ENCODE measurements at places on chromosomes 1 and 21.

DNA sequence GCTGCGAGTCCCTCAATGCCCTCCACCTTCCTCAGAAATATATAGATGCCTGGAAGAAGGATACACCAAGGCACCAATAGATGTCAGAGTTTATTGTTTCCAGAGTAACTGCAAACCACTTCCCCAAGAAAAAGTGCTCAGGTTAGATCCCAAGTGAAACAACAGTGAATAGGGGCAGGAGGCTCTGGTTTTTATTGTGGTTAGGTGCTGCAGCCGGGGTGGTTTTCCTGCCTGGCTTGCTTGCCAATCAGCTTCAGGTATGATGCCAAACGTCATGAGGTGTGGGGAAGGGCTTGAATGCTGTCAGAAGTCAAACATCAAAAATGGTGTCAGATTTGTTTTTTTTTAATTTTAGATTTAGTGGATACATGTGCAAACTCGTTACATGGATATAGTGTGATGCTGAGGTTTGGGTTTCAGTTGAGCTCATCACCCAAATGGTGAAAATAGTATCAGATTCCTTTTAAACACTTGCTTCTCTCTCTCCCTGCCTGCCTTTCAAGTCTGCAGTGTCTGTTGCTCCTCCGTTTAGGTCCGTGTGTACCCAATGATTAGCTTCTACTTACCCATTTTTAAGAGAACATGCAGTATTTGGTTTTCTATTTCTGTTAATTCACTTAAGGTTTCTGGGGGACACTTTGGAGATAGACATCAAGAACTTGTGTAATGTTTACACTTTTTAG is 1317.0 kb downstream of the MRPL39 start:
- no peak for DNase-seq

DNA sequence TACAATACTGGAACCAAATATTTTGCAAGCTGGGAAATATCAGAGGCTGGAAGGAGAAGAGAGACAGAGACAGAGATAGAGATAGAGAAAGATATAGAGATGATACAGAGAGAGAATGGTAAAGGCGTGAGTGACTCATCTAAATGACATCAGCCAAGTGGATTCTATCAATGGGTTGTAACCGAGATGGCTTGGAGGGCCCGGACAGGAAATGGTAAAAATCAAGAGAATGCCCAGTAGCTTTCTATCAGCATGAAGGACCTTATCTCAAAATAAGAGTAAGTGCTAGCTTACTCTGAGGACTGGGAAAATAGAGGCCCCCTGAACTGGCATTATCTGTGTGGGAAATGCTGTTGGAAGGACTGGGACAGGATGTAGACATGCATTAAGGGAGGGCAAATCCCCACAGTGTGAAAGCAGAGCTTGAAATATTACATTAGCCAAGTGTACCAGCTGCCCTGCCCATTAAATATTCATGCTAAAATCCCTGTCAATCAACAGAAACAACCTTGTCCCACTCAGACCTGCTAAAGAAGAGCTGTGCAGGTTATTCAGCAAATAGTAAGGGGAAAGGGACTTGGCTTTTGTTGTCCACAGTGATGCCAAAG is 76.6 kb upstream of the ZNF644 start:
- no peak for DNase-seq

GRCh38 chr21:39525129-39525528 is 73.4 kb downstream of the SH3BGR start:
- no peak for DNase-seq

- no peak for DNase-seq
Measured at GRCh38 chr1:93964777-93965200, 55.6 kb upstream of the GCLM start.

DNA sequence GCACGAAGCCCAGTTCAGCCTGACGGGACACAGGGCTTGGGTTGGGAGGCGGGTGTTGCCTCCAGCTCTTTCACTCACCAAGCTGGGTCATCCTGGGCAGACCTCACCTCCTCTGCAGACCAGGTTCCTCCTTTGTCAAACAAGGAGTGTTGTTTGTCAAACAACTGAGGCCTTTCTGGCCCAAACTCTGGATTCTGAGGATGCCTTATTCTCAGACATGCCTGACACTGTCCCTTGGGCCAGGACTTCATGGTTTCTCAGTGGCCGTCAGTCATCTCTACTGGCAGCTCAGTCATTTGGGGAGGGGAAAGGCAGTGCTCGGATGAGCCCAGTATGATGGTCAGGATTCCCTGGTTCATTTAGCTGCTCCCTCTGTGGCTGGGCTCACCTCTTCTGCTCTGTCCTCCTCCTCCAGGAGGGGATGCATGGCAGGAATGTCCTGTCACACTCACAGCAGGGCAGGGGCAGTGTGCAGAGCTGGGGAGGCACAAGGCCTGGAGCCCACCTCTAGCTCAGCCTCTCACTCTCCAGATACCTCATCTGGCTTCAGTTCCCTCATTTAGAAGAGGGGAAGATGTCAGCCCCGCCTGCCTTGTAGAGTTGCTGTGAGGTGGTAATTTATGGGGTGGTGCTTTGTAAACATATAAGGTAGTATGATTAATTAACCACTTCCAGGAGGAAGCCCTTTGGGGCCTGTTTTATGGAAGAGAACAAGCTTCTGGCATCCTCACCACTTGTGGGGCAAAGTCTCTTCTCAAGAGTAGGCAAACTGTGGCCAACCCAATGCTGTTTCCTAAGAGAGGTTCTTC is 20.6 kb downstream of the SLC2A1 start:
- no peak for DNase-seq

- DNase-seq, result no peak
Measured at GRCh38 chr1:228240411-228241240, 32.8 kb downstream of the OBSCN start.

DNA sequence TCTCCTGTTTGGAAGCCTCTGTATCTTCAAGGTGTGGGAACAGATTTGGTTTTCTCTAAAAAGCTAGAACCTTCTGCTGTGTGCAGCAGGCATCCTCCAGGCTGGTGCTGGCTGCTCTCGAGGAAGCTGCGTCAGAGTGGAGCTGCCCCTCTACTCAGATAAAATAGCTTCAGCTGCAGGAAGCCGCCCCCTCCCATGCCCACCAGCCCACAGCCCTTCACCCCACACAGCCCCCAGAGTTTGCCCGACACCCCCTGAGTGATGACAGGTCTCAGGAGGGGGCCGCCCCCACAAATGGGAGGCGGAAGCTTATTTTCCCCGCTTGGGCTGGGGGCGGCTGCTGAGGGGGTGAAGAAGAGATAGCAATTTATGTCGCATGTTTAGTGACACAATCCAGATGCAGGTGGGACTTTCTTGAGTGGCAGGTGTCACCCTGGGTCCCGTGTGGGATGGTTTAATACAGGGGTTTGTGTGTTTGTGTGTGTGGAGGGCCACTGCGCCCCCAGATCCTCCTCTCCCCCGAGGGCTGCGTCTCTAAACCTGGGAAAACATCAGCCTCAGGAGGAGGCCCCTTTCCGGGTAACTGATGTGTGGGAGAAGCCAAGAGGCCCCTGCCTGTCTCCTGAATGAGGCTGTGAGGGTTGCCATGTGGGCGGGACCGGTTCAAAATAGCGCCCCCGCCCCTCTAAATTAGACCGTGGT is 55.4 kb downstream of the STUM start:
- no peak for DNase-seq

- no peak for DNase-seq
Measured at GRCh38 chr1:10852486-10852885, 56.0 kb upstream of the CASZ1 start.

DNA sequence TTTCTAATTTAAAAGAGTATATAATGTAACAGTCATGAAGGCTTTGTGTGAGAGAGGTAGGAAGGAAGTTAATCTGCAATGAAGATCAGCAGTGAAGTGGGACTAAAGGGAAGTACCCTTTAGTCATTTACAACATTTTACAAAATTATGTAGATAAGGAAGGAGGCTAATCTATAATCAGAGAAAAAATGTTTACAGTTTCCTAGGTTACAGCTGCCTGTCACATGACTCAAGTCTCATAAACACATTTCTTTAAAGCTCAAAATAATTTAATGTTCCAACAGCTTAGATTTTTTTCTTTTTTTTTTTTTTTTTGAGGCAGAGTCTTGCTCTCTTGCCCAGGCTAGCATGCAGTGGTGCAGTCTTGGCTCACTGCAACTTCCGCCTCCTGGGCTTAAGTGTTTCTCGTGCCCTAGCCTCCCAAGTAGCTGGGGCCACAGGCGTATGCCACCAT is 26.2 kb upstream of the CAP1 start:
- no peak for DNase-seq

DNA sequence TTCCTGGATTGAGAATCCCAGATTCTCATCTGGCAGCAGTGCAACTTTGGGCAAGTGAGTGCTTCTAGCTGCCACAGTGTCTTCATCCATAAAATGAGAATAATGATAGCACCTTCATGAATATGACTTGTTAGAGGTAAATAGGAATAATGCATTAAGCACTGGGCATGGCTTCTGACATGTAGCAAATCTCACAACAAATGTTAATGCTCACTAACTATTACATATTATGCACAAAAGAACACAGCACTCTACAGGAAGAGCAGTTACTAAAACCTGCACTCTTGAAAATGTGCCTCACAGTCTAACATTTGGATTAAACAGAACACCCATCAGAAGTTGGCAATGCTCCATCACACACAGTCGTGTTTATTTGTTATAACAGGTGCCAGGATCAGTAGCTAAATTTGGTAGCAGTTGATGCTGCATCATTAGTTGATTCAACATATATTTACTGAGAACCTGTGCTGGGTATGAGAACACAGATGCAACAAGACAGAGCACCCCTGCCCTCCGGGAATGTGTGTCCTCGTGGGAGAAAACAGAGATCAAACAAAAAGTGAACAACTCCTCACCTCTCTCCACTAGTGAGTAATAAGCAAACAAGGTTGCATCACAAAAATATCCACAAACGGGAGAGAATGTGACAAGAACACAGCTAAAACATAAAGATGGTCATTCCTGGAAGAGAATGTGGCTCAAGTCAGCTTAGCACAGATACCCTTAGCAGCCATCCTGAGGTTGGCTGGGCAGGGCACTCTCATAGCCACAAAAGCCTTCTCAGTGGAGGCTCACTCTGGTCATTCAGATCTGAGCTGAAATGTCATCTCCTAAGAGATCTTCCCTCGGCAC is 26.2 kb upstream of the LBR start:
- DNase-seq, result no peak

- peak; percentile 10 for DNase-seq
Measured at GRCh38 chr1:87450615-87451209, 122.0 kb downstream of the LMO4 start.

DNA sequence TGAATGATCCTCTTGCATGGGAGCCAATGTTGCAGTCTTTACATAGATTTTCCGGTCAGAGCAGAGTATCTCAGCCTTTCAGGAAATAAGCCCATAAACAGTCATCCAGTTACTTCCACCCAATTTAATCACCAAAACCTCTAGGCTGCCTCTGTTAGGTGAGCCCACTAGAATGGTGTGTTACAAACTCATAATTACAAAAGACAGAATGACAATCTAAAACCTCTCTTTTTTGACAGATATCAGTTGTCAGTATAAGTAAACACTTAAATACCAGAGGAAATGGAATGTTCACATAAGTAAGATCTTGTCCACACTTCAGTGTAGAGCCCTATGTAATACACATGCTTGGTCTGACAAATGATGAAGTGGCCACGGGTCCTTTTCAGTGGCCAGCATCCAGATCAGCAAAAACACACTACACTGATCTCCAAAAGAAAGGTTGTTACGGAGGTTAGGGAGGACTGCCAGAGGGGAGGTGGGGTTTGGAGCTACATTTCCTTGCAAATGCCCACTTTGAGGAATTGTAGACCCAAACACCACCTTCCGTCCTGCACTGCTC is 71.3 kb upstream of the FBXO28 start:
- DNase-seq, result no peak

DNA sequence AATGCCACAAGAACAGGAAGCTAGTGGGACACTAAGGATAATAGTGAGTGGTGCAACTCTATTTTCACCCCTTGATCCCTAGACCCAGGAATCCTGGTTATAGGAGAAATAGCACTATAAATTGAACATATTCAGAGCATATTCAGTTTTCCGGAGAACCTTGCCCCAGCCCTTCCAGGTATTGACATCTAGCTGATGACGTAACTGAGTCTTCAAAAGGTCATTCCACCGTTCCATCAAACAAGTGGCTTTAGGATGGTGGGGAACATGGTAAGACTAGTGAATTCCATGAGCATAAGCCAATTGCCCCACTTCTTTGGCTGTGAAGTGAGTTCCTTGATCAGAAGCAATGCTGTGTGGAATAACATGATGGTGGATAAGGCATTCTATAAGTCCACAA is 2.9 kb downstream of the MROH9 start:
- no peak for DNase-seq

DNA sequence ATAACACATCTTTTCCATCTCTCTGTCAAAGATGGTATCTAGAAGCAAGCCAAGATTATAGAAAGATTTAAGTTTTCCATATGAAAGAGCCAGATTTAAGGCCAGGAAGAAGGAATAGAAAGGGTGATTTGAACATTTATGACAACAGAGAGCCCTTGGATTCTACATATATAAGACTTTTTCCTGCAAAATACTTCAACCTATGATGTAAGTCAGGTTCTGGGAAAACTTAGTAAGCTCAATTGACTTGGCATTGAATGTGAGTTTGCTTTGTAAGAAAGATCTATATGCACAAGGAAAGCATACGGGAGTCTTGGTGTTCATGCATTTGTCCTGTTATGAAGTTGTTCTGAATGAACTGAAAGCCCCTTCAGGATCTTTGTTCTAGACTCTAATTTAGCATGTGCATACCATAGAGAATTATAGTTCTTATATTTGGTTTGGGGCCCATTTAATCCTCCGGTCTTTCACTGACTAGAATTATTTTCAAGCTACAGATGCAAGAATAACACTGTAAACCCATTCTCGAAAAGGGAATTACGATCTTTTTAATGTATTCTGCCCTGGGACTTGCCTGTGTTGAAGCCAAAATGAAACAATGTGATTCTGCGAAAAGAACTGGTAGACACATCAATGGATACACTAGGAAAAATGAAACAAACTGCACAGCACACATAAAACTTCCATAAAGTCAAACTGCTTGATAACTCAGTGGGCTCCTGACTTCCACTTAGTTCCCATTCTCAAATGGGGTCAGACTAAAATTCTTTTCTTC is 152.8 kb downstream of the DISP1 start:
- no peak for DNase-seq

DNA sequence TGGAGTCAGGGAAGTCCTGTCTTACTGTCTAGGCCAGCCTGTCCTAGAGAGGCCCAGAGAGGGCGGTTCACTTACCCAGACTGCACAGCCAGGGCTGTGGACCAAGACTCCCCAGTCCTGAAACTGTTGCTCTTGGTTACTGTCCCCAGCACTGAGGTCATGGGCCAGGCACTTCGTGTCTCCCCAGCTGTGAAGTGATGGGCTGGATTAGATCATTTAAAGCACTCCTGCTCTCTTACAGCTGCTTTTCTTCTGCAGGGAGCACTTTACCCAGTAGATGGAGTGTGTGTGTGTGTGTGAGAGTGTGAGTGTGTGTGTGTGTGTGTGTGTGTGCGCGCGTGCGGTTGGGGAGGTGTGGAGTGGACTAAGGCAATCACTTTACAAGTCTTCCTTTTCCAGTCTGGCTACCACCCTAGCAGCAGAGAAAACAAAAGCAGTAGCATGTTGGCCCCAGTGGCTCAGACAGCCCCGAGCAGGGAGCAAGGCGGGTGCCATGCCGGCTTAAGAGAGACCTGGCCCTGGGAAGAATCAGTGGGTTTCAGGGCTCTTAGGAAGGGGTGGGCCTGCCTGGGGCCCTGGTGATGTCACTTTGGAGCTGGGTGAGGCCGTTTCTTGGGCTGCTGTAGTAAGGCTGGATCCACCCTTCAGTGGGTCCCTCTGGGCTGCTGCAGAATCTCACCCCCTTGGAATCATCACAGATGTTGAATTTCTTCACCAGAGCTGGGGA is 2.4 kb downstream of the SPSB1 start:
- no peak for DNase-seq

GRCh38 chr1:196608390-196609369 is at the start of gene KCNT2:
Gene KCNT2 (minus strand): TSS chr1:196608440. CDS start chr1:196608309, 131 bp downstream.
- DNase-seq, result no peak

GRCh38 chr1:61376151-61376550 is 293.8 kb downstream of the NFIA start:
- DNase-seq, result no peak
